ENCODE measurements at places on chromosomes 2 and 18. TPM values are rescaled to one million over a fixed set of nuclear protein-coding genes. Genes with fewer than 3 reads are reported as not detected.

SMIM21 gene
- not detected for polyA plus RNA-seq

- H3K27ac ChIP-seq, result no peak overlapping the region
- H3K36me3 ChIP-seq, result no peaks in the 10 kb centered on the region
- no peaks in the 10 kb centered on the region for H3K27me3 ChIP-seq
- DNase-seq, result no peak
- H3K4me3 ChIP-seq, result no peak overlapping the region
- no peaks in the 10 kb centered on the region for H3K4me1 ChIP-seq
These were observed 63.5 kb downstream of the TXNL1 start for GRCh38 chr18:56574861-56575260.

- no peaks in the 10 kb centered on the region for H3K27me3 ChIP-seq
- H3K4me1 ChIP-seq, result peaks cover 23% of the 10 kb centered on the region
- H3K27ac ChIP-seq, result peak overlapping the region; percentile 99
- no peak for DNase-seq
- no peaks in the 10 kb centered on the region for H3K36me3 ChIP-seq
- H3K4me3 ChIP-seq, result no peak overlapping the region
These were observed 1.9 kb upstream of the STAT4 start for GRCh38 chr2:191152482-191153240.

FN1 gene
- polyA plus RNA-seq, result 0.38 TPM

All from CD4-positive, alpha-beta memory T cell (primary cell).